ENCODE measurements at places on chromosomes 3 and 15.

GRCh38 chr15:29107291-29107890, 162.2 kb downstream of the NSMCE3 start:
- DNase-seq, result no peak

GRCh38 chr3:119541547-119541946, 17.9 kb downstream of the CD80 start:
- no peak for DNase-seq

DNA sequence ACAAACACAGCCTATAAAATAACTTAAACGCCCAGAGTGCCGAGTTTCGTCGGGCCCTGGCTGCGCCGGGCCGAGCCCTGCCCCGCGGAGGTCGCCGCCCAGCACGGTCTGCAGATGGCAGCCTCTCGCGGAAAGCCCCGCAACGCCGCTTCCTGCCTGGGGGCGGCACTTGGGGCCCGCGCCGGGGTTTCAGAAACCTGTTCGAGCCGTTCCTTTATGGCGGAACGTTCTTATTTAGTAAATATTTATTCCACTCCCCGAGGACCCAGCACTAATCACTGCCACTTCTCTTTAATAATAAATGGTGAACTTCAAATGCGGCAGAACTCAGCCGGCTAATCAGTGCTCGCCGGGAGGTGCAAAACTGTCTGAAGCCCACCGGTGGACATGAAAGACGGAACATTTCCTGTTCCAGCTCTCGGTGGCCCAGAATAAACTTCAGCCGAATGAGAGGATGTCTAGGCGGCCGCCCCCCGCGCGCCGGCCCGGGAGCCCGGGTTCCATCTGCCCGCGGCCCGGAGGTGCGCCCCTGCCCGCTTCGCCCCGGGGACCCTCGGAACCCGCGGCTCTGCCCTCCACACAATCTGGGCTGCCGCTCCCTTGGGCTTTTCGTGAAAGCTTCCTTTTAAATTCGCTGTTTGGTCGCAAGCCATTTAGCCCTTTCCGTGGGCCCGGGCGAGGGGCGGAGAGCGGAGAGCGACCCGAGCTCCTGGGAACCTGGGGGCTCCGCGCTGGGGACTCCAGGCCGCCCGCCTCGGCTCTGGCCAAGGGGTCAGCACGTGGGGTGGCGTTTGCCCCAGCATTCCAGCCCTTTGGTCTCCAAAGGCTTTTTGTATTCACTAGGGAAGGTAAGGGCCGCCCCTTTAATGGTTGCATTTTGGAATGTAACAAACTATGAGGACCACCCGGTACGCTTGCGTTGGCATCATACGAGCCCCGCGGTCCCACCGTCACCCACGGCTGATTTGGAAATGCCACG, 110.8 kb upstream of the ATP11B start:
- DNase-seq, result peak; percentile 80

- no peak for DNase-seq
These were observed 13.2 kb downstream of the XXYLT1 start for GRCh38 chr3:195257454-195258448.

DNA sequence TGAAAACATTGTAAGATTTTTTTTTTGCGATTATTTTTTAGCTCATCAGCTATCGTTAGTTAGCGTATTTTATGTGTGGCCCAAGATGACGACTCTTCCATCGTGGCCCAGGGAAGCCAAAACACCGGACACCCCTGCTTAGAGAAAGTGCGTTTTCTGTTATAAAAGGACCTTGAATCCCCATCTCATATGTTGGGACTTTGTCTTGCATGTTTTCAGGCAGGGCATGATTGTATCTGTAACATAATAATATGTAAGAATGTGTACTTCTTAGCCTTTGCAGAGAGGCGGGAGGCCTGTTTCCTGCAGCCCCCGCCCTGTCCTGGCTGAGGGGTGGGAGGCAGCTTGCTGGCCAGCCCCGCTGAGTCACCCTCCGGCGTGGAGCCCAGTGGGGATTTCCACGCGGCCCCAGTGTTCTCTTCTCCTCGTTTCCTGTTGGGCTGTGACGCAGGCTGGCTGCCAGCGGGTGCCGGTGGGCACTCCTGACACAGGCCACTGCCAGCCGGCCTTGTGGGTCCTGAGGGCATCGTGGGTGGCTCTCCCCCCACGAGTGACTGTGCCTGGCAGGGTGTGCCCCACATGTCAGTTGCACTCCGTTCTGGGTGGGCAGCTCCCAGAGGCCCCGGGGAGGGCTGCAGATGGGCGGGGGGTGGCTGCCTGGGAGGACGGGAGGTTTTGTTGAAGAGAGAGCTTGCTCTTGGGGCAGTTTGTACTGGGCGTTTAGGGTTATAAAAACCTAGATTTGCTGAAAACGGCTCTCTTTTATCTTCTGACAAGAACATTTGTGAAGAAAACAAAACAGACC, 55.6 kb downstream of the SMAD3 start:
- peak; percentile 96 for DNase-seq

DNA sequence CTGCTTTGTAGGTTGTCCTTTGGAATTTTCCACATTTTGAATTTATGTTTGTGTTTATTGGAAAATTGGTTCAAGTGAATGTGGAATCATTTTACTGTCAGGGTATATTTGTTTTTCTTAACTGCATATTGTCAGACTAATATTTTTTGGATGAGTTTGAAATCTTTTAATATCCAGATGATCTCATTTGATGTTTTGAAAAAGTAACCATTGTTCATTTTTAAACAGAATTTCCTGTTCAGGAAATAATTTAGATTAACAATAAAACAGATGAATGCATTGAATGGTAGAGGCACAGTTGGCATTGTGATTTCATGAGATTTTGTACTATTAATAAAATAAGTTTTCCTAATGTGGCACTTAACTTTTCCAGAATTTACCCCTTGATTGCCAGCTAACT, 15.5 kb downstream of the TRAK1 start:
- no peak for DNase-seq

DNA sequence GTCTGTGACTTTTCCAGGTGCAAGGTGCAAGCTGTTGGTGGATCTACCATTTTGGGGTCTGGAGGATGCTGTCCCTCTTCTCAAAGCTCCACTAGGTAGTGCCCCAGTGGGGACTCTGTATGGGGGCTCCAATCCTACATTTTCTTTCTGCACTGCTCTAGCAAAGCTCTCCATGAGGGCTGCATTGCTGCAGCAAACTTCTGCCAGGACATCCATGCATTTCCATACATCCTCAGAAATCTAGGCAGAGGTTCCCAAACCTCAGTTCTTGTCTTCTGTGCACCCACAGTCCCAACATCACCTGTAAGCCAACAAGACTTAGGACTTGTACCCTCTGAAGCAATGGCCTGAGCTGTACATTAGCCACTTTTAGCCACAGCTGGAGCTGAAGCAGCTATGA, 694.5 kb upstream of the BCHE start:
- no peak for DNase-seq

GRCh38 chr15:33069161-33069560, 125.4 kb downstream of the FMN1 start:
- no peak for DNase-seq

Data from adipocyte (in vitro differentiated cells).